ENCODE measurements at places on chromosomes 12 and 14.

- DNase-seq: peak; percentile 74
These were observed 1.3 kb upstream of the TEDC1 start for GRCh38 chr14:105489542-105490266.

GRCh38 chr12:57837864-57838562 lies 8.5 kb downstream of the CTDSP2 start:
- DNase-seq: peak; percentile 54

- no peak for DNase-seq
These were observed 143.6 kb downstream of the PAWR start for GRCh38 chr12:79547044-79547734.

- DNase-seq: no peak
These were observed 2.8 kb upstream of the UBC start for GRCh38 chr12:124917135-124917840.

DNA sequence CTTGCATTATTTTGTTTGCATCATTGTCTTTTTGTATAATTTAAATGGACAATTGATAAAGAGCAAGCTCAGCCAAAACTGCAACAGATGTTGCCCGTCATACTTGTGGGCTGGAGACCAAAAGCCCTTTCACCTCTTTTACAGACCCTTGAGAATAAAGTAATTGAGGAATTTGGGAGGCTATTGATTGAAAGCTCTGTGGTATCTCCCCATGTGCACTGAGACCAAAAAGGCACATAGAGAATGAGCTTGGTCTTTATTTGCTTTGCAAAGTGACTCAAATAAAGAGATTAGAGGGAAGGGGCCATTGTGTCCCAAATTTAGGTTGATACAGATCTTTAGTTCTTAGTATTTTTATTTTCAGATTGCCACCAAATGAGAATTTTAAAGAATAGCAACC lies 617.6 kb downstream of the TRHDE start:
- DNase-seq: no peak

DNA sequence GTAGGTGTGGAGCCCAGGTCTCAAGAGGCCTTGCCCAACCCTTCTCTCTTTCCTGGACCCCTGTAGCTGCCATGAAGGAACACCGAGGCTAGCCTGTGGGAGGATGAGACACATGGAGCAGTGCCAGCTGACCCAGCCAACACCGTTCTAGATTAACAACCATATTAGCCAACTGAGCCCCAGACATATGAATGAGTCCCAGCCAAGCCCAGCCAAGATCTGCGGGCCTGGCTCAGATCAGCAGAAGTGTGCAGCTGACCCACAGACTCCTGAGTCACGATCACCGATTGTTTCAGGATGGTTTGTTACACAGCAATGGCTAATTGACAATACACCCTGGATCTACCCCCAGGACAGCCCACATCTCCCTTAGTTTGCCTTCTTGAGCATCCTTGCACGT lies 82.1 kb downstream of the NTF3 start:
- DNase-seq: no peak

- no peak for DNase-seq
These were observed 43.1 kb upstream of the CCDC196 start for GRCh38 chr14:66442953-66443571.

GRCh38 chr12:52321418-52321817 lies 220 bp upstream of the KRT83 start:
- DNase-seq: no peak

GRCh38 chr12:127628645-127629044 lies 638.3 kb upstream of the TMEM132C start:
- DNase-seq: no peak

DNA sequence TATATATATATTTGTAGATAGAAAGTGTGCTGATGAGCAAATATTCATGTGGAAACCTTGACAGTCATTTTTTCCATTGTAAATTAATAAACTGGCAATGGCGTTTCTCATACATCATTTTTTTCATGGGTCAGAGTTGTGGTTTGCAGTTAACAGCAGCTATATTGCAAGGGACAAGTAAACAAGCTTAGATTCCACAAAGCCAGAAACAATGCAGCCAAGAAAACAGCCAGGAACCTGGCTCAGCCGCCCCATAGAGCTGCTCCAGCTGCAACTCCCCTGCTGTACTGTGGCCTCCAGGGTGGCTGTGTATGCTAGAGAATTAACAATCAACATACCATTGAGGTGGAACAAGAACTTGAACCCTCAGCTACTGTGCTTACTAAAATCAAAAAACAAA lies 298.2 kb downstream of the TMEM132D start:
- DNase-seq: no peak

- no peak for DNase-seq
These were observed 7.6 kb upstream of the HOXC4 start for GRCh38 chr12:54045868-54046521.

GRCh38 chr12:97267594-97268202 lies 194.9 kb upstream of the RMST start:
- no peak for DNase-seq

DNA sequence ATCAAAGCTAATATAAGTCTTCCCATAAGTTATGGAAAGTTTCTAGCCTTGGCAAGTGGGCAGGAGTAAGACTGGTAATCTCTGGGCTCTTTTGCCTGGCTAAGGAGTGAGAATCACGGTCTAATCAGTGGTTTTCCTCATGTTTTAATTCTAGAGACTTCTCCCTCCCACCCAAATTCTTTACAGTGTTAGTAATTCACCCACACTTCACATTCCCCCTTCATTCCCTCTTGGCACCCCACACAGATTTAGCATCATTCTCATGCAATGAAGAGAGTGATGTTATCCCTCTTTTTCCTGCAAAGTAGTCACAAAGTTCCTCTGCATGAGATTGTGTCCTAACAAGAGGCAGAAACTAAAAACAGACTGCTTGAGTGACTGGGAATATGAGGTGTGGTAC lies 28.6 kb upstream of the CACNA2D4 start:
- DNase-seq: no peak

GRCh38 chr12:25023808-25024207 lies 74.9 kb upstream of the BCAT1 start:
- no peak for DNase-seq

GRCh38 chr12:125079648-125080645 lies 14.7 kb downstream of the AACS start:
- DNase-seq: peak; percentile 78

DNA sequence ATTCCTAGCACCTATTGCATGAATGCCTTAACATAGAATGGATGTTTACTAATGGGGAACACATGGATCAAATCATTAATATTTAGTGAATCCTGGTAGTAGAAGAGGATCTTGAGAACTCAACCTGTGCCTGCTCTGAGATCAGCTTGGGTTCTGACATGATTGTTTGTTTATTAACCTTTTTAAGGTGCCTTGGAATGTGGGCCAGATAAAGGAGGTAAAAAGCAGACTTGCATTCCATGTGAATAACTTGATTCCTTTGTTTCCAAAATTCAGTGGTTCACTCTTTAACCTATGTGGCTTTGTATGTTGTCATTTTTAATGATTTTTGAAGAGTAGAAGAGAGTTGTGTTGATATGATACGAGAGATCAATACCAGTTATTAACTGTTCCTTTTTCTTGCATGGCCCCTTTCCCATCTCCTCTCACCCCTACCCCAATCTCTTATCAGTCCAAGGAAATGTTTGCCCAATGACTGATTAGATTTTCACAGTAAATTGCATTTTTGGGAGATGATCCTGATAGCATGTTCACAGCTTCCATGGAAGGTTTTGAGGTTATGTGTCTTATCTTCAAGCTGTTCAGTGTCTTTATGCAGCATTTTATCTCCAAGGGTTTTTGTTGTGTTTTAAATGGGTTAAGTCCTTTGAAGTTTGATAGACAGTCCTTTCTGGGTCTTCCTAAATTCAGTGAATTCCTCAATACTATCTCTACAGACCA lies 193.7 kb upstream of the FRMD6 start:
- DNase-seq: no peak

DNA sequence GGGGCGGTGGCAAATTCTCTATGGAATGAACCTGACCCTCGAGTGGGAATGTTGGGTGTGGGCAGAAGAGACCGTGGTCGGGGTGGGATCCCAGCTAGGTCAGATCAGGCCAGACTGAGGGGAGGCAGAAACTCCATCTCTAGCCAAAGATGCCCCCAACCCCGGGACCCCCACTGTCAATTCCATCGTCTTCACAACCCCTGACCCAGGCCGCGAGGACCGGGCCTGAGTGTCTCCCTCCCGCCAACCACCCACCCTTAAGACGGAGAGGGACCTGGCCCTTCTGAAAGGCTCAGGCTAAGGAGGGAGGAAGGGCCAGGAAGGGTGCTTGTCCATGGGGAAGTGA lies 760 bp downstream of the PLEKHD1 start:
- no peak for DNase-seq

- no peak for DNase-seq
These were observed 837.6 kb downstream of the VRK1 start for GRCh38 chr14:97634751-97635150.

DNA sequence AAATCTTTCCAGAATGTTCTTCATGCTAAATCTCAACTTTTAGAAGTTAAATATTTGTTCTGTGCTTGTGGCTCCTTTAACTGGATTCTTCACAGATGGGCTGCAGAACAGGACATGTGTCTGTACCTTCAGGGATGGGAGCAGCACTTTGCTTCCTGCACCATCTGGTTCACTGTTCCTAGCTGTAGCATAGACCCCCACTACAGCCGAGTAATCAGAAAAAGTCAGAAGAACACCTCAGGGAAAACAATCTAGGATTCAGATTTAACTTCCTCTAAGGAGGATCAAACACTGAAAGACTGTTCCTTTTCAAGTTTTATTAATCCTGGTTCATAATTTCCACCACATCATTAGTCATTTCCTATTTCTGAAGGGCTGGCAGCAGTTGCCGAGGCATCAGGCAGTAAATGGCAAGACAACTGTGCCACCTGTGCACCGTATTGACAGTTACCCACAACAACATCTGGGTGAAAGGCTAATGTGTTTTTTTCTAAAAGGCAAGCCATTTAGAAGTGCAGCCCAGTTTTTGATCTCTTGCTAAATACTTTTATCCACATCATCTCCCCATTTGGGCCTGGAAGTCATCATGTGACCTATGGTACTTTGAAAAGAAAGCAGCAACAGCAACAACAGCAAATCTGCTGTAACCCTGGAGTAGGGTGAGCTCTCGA lies 212.8 kb upstream of the BMP4 start:
- DNase-seq: no peak

DNA sequence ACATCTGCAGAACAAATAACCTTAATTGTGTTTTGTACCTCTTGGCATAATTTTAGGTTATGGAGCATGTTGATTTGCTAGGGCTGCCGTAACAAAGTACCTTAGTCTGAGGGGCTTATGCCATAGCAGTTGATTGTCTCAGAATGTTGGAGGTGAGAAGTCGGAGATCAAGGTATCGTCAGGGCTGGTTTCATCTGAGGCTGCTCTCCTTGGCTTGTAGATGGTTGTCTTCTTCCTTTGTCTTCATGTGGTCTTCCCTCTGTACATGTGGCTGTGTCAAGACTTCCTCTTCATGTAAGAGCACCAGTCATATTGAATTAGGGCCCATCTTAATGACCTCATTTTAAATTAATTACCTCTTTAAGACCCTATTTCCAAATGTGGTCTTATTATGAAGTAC lies 64.4 kb upstream of the PTHLH start:
- DNase-seq: no peak

DNA sequence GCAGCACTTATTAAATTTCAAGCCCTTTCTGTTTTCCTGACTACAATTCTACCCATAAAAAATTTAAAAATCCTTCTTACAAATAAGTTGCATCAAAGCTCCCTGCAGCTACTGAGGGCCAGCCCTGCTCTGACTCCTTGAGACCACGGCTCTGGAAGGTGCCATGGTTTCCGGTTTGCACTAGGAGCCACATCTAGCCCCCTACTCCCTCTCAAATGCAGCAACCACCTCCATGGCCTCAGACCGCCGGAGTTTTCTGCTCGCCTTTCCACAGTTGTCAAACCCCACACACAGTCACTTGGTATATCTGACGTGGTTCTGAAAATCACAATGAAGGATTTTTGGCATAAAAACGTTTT lies 30.1 kb downstream of the P2RX4 start:
- no peak for DNase-seq

DNA sequence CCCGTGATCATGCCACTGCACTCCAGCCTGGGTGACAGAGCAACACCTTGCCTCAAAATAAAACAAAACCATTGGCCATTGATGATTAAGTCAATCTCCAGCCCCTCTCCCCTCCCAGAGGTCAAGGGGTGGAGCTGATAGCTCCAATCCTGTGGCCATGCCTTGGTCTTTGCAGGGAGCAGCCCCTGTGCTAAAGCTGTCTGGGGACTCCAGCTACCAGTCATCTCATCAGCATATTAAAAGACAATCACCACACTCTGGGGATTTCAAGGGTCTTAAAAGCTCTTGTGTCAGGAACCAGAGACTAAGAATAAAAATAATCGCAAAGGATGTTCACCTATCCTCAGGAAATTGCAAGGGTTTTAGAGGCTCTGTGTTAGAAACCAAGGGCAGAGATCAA lies 30.6 kb downstream of the HCAR2 start:
- no peak for DNase-seq

- DNase-seq: no peak
These were observed 4.1 kb downstream of the GLRX5 start for GRCh38 chr14:95538801-95539509.

- no peak for DNase-seq
These were observed 2.6 kb downstream of the GLRX5 start for GRCh38 chr14:95537298-95538089.

DNA sequence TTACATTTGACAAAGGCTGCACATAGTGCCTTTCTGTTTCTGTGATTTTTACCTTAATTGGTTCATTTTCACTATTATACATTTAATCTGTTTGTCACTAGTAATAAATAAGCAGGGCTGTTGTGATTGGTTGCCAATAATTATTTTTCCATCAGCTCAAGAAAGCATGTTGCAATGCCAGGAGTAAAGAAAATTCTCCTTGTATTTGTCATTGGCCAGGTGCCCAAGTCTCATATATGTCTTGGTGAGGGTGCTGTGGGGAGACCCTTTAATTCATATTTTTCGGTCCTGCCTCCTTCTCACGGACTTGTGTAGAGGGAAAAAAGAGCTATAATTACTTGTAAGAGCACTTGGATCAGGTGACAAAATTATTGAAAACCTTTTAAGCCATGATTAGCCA lies 108.0 kb downstream of the KITLG start:
- DNase-seq: no peak

- no peak for DNase-seq
These were observed 46.2 kb upstream of the MEG3 start for GRCh38 chr14:100779691-100780080.

- no peak for DNase-seq
These were observed 325.4 kb upstream of the SFSWAP start for GRCh38 chr12:131385313-131386166.

DNA sequence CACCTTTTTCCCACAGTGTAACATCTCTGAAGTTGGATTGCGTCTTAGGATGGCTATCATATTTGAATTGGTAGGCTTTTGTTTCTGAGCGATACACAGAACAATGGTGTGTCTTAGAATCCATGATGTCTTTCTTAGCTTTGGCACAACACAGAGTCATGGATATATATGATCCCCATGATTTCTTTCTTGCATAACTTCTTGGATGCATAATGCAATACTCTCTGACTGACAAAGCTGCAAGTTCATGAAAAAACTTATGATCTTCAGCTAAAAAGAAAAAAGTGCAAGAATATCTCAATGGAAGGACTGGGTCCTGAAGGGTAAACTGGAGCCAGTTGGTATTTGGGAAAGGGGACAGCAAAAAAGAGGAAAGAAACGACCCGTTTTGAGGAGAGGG lies 48.1 kb downstream of the VWF start:
- no peak for DNase-seq

GRCh38 chr12:11980115-11980514 lies 90.6 kb upstream of the BCL2L14 start:
- no peak for DNase-seq

GRCh38 chr12:76317976-76318375 lies 30.2 kb downstream of the BBS10 start:
- no peak for DNase-seq

- no peak for DNase-seq
These were observed 124.6 kb downstream of the PRKD1 start for GRCh38 chr14:29803045-29803444.

- peak; percentile 72 for DNase-seq
These were observed 49.5 kb downstream of the ATP2A2 start for GRCh38 chr12:110330544-110330943.

All from MV-4-11 (cell line).